Stimulated activated CD4-positive, alpha-beta T cell treated with anti-CD3 and anti-CD28 coated beads, Interleukin-1b, Interleukin-23, amount 100 ng/mL, for 1 hour (primary cell): ENCODE measurements at places on chromosomes 1 and 21.

DNA sequence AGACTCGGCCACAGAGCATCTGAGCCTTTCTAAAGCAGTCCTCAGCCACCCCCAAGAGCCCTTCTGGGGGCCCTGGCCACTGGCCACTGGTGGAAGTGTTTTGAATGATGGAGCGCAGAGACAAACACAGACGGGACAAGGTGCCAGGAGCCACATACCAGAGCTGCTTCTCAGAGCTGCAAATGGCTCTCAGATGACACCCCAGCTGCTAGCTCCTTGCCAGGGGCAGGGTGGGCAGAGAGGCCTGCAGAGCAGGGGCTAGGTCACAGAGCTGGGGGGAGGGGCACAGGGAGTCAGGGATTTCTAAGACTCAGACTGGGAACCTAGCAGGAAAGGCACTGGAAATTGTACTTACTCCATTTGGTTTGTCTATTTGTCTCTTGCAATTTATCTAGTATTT is 30.4 kb downstream of the KCNN3 start:
- DNase-seq = no peak

DNA sequence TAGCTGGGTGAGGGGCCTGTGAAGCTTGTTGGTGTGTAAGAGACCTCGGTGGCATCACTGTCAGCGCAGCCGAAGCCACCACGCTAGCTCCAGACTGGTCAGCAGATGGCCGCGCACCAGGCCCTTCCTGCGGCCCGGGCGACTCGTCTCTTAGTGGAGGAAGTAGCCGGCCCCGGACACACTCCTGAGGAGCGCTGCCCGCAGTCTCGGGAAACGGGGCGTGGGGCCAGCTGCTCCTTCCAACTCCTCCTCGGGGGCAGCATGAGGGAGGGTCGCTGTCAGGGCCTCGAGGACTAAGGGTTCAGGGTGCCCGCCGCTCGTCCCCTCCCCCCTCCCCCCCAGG is 20.4 kb downstream of the H3-3A start:
- no peak for DNase-seq

GRCh38 chr1:113857776-113858175 is 13.7 kb downstream of the PTPN22 start:
- DNase-seq = no peak

DNA sequence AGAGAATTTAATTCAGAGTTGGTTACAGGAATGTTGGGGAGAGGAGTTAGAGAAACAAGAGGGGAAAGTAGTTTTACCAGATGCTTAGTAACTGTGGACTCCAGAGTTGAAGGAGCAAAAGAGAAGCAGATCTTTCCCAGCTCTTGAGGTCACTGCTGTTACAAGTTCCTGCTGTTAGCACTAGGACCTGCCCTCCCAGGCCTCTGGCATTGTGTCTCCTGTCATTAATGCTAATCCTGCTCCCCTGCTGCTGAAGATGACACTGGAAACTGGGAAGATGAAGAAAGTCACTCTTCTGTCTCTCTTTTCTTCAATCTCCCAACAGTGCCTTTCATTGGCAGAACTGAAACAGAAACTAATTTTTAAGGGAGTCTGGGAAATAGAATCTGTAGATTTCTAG is 845.6 kb downstream of the ADGRL2 start:
- no peak for DNase-seq

DNA sequence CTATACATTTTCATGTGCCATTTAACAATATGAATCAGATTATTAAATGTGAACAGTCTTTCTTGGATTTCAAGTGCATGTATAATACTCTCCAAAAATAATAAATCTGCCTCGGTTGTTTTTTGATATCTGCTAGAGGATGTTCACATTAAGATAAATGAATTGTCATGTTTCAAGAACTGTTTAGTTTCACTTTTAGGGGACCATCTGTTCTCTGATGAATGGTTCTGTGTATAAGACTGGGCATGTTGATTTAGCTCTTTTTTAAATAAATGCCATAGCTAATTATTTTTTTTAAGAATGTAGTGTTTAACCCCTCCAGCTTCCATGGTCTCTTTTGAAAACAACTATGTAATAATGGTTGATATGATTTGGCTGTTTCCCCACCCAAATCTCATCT is 1245.1 kb upstream of the ADGRL4 start:
- no peak for DNase-seq

DNA sequence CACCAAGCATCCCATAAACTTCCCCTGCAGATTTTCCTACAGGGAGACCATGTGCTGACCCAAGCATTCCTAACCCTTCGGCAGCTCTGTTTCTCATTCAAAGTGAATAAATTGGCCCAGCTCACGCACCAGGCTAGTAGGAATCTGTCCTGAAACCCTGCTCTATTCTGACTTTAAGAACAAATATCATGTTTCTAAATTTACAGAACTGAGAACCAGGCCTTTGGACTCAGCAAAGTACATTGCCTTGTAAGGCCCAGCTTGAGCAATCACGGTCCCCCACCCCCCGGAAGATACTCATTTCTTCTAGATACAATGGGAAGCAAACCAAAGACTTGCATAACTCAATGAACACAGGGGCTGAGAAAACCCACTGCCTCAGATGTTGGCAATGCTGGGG is 160.1 kb upstream of the NFIA start:
- no peak for DNase-seq

- DNase-seq = no peak
These were observed 26.9 kb upstream of the EYA3 start for GRCh38 chr1:28115267-28115666.

- no peak for DNase-seq
These were observed 507 bp downstream of the AK5 start for GRCh38 chr1:77282187-77282865.

- DNase-seq = no peak
These were observed 83.0 kb downstream of the RIPK4 start for GRCh38 chr21:41683815-41684214.

DNA sequence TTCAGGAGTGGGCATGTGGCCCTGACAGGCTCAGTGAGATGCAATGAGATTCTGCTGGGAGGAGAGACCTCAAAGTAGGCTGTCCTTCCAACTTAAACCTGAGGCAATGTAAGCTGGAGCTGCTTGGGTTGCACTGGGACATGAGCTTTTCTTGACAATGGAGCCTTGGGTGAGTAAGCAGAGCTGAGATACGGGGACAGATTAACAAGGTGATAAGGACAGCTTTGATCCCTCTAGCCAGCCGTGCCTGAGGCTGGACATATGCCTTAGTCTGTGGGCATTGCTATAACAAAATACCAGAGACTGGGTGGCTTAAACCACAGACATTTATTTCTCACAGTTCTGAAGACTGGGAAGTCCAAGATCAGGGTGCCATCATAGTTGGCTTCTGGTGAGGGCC is 18.3 kb upstream of the NGF start:
- DNase-seq = no peak

DNA sequence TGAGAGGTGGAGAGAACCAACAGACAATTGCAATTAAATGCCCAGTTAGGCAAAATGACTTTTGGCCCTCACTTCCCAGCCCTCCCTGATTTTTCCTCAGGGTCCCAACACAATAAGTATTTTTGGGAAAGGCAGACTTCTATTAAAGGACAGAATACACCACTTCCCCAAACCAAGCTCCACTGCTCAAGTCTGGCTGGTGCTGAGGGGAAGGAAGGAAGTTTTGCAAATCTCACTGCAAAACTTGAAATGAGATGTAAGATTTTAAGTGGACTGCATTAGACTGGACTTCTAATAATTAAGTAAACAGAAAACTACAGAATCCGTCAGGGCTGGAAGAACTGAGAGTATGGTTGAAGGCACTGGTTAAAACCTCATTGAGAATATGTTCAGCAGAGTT is 32.2 kb upstream of the CD1D start:
- no peak for DNase-seq

- DNase-seq = no peak
These were observed 20.4 kb downstream of the THAP3 start for GRCh38 chr1:6645018-6645417.

- no peak for DNase-seq
These were observed 62.6 kb downstream of the VPS26C start for GRCh38 chr21:37204580-37204979.

GRCh38 chr1:174982971-174983689 is 16.6 kb upstream of the CACYBP start:
- no peak for DNase-seq

GRCh38 chr1:177737456-177737855 is 232.4 kb downstream of the SEC16B start:
- no peak for DNase-seq

DNA sequence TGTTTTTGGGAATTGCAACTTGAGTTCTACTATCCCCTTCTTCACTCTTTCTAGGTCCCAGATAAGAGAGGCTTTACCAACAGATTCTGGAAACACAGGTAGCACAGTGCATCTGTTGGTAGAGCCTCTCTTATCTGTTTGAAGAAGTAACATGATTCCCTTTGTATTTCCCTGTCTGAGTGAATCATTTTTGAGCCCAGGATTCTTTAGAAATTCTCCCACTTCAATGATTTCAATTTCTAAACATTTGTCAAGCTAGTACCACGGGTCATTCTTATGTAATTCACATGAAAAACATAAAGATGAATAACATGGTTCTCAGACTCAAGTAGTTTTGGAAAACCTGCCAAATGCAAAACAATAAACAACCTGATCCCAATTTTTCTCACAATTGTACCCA is 72.0 kb upstream of the DUSP10 start:
- no peak for DNase-seq

DNA sequence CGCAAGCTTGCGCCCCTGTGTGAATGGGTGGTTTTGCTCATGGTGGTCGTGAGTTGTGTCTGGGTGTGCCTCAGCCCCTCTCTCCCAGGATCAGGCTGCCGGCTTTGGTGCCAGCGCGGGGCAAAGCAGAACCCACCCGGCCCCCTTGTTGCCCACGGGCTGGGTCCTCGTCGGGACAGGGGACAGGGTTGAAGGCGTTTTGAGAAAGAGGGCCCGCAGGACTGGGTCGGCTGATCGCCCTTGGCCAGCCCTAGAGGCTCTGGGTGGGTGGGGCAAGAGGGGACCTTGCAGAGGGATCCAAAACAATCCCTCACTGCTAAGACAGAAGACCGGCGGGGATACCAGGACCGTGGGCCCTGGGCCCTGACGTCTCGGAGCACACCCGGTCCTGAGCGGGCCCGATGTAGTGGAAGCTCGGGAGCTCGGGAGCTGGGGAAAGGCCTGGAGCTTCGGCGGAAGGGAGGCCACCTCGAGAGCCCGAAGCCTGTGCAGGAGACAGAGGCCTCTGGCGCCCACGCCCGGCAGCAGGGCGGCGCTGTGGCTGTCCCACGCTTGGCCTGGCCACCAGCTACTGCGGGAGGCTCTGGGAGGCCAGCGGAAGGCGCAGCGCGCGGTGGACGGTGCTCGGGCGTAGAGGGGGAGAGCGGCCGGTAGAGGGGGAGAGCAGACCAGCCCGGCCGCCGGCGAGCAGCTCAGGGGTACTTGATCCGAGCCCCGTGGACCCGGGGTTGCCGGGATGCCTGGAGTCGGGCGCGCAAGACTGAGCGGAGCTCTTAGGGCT is 2.8 kb upstream of the ZNF678 start:
- DNase-seq = no peak

DNA sequence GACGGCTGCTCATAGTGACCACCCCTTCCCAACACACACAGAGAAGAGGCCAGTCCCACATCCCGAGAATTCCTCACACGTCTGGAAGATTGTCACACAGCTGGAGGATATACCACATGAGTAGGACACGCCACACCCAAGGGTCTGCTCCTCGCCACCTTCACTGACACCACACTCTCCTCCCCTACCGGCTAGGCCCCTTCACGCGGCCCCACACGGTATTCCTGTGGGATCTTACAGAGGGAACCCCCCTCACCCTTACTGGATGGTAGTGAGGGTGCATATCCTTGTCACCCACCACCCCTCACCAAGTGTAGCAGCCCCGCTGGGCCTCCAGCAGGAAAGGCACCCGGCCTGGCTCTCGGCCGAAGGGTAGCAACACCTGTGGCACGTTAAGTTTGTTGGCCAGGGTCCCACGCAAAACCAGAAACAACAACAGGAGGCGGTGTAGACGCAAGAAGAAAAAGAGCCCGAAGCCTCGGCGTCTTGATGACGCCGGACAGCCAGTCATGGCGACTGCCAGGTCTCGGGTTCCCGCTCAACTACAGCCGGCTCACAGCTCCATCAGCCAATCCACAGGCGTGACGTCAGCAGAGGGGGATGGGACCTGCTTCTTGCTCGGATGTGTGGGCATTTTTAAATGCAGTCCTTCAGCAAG is at the start of gene NUP210L:
TSS of gene NUP210L (minus strand) at position 540 of the 658 bp plus-strand sequence.
- DNase-seq = no peak

GRCh38 chr1:156385534-156386031 is 16.6 kb downstream of the RHBG start:
- DNase-seq = peak; percentile 55

DNA sequence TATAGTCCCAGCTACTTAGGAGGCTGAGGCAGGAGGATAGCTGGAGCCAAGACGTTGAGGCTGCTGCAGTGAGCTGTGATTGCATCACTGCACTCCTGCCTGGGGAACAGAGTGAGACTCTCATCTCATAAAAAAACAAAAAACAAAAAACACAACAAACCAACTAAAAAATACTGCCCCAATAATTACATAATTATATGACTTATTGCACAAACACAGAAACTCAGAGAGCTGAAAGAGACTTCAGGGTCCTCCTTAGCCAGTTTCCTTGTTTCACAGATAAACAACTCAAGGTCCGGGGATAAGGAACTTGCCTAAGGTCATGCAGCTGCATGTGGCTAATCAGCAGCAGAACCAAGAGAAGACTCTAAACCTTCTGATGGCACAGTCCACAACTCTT is 11.9 kb downstream of the EXTL2 start:
- DNase-seq = no peak

GRCh38 chr1:48251821-48252220 is 29.3 kb downstream of the SLC5A9 start:
- DNase-seq = no peak

- no peak for DNase-seq
These were observed 26.3 kb upstream of the PIGC start for GRCh38 chr1:172470149-172470548.

DNA sequence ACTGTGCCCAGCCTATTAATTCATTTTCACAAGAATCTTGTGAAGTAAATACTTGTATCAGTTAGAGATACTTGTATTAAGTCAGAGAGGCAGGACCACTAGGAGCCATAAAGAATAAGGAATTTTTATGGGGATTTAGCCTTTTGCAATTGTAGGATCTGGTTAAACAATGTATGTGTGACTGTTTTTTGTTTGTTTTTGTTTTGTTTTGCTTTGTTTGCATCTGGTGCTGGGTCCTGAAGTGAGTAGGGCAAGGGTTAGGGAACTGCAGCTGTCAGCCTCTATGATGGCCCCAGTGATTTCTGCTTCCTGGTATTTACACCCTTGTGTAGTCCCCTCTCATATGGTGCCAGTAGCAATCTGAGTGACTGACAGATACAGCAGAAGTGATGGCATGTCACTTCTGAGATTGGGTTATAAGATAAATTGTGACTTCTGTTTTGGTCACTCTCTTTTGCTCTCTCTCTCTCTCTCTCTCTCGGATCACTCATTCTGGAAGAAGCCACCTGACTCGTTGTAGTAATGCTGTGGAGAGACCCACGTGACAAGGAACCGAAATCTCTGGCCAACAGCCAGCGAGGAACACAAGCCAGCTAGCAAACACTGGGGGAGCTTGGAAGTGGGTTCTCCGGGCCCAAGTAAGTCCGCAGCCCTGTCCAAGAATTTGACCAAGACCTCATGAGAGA is 96.2 kb upstream of the MARK1 start:
- no peak for DNase-seq
